ENCODE measurements at places on chromosomes 2 and 18. TPM values are rescaled to one million over a fixed set of nuclear protein-coding genes. Genes with fewer than 3 reads are reported as not detected.

GRCh38 chr2:240573516-240574385 lies 5.5 kb downstream of the RNPEPL1 start:
- peaks cover 24% of the 10 kb centered on the region for H3K36me3 ChIP-seq
- no peak overlapping the region for H3K4me3 ChIP-seq
- H3K4me1 ChIP-seq: peaks cover 21% of the 10 kb centered on the region
- DNase-seq: no peak

GRCh38 chr2:173358616-173359015 lies 3.9 kb downstream of the CDCA7 start:
- peaks cover 8% of the 10 kb centered on the region for H3K27me3 ChIP-seq
- H3K36me3 ChIP-seq: no peaks in the 10 kb centered on the region
- DNase-seq: no peak

- H3K27ac ChIP-seq: no peak overlapping the region
- no peaks in the 10 kb centered on the region for H3K36me3 ChIP-seq
- no peaks in the 10 kb centered on the region for H3K27me3 ChIP-seq
- no peak overlapping the region for H3K4me3 ChIP-seq
Measured at GRCh38 chr2:42110641-42111322, 58.4 kb upstream of the EML4 start.

GRCh38 chr18:72871091-72871490 lies 3.3 kb upstream of the NETO1 start:
- H3K4me3 ChIP-seq: no peak overlapping the region
- DNase-seq: no peak
- H3K27me3 ChIP-seq: no peaks in the 10 kb centered on the region
- no peaks in the 10 kb centered on the region for H3K4me1 ChIP-seq

The TIMM21 gene
- 36.7 TPM for total RNA-seq

All from thyroid gland (tissue), 4 donors.